ENCODE measurements at places on chromosomes 1 and 21. TPM values are rescaled to one million over a fixed set of nuclear protein-coding genes. Genes with fewer than 3 reads are reported as not detected.

The HES4 gene
- polyA plus RNA-seq: 16.7 TPM

The FCRL6 gene
- polyA plus RNA-seq: 0.36 TPM

The ADAMTS5 gene
- polyA plus RNA-seq: 25.5 TPM

The CCDC30 gene
- 15.4 TPM for polyA plus RNA-seq

The KCNJ10 gene
- 24.5 TPM for polyA plus RNA-seq
